ENCODE measurements at places on chromosomes 7 and 10.

DNA sequence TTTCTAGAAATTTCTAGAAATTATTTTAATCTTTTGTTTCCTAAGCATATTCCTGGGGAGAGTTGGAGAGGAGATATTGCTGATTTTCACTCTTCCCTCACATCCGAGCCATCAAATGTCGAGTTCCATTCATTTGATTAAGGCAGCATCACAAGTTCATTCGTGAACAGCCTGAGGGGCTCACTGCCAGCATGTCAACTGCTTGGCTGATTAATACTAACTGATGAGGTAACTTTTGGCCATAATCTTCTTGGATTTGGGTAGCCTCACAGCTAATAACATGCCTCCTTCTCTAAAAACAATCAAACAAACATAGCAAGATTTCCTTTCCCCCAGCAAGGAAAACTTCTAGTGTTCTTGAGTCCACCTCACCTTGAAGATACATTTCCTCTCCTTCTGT, 87.1 kb upstream of the AFAP1L2 start:
- DNase-seq = no peak

DNA sequence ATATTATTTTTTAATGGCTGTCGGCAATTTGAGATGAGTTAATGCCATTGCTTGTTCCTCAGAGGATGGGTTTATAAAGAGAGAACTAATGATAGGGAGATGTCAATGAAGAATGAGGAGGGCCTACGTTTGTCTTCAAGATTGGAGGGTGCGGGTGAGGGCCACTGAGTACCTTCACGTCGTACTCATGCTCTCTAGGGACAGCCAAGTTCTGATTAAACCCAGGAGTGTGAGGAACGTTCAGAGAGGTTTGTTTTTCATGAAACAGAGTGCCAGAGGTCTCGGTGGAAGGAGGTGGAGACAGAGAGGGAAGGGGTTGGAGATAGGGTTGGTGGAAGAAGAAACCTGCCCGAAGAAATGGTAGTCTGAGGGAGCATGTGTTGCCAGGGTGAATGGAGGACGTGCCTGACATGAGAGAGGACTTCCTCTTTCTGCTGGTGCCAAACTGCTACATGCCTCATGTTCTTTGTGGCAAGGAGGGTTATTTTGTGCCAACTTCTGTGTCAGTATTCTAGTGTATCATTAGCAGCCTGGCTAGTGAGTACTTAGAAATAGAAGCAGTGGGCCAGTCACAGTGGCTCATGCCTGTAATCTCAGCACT, 8.9 kb downstream of the DHTKD1 start:
- no peak for DNase-seq

GRCh38 chr10:7763929-7764328, 23.9 kb downstream of the KIN start:
- DNase-seq = no peak

GRCh38 chr7:139691253-139691781, 86.5 kb downstream of the HIPK2 start:
- no peak for DNase-seq

All from GM04504 (cell line).